ENCODE measurements at places on chromosomes 3 and 15.
A peak's percentile ranks its signal among the peaks of the same experiment; 100 is the strongest.

DNA sequence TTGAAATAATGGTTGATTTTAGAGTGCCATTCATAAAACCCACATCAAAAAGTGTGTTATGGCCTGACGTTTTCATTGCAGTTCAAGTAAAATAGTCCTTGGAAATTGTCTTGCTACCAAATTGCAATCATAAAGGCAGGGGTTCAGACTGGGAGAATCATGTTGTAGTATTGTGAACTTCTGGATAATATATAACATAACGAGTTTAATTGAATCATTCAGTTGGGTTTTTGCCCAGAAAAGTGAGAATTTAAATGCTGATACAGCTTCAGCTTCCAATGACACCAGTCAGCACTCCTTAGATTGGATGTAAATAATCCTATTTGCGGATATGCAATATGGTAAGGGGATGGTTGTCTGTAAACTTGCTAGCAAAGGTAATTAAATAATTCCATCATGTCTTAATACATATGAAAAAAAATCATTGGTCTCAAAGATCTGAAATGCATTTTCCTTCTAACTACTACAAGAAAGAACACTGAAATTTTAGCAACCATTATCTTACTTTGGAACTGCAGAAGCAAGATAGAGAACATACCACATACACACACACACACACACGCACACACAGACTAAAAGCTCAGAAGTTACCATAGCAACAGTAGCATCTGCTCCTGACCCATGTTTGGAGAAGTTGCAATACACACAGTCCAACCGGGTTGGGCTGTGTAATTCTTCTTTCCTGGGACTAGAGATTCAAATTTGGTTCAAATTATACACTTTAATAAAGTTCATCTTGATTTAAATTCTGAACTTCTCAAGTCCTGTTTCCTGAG is 686.2 kb upstream of the NR2F2 start:
- no peak for DNase-seq

DNA sequence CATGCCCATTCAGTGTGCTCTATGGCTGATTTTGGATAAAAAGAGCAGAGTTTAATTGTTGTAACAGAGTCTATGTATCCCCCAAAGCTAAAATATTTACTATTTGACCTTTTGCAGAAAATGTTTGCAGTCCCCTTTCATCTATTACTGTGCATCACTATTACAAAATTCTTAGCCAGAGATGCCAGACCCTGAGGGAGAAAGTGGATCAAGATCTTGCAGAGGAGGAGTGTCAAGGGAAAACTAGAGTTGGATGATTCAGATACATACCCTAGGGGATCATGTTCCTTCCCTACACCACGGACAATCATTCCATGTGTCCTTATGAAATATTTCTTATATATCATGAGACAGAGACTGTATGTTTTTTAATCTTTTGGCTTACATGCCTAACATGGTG is 68.6 kb upstream of the TPRG1 start:
- DNase-seq: no peak

GRCh38 chr15:89016549-89017041 is 71.7 kb upstream of the ABHD2 start:
- no peak for DNase-seq

GRCh38 chr3:9118222-9118621 is 131.2 kb downstream of the SRGAP3 start:
- no peak for DNase-seq

DNA sequence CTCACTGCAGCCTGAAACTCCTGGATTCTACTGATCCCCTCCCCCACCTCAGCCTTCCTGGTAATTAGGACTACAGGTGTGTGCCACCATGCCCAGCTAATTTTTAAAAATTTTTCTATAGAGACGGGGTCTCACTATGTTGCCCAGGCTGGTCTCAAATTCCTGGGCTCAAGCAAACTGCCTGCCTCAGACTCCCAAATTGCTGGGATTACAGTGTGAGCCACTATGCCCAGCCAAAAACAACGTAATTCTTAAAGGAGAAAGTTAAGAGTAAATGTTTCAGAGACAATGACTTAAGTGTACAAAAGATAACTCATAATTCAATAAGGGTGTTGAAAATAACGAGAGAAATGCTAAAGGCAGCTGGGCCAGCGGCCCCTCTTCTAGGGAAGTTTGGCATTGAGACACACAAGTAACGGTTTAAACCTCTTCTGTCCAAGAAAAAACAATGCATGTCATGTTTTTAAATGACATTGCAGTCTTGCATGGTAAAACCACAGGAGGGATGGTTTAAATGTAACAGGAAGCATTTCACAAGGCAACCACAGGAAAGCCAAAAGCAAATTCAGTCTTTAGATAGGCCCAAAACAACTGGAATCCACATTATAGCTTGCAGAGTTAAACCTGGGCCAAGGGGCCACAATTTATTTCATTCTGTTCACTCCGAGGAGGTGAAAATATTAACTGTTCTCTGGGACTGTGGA is 5.1 kb downstream of the PROK2 start:
- DNase-seq: no peak

- peak; percentile 19 for DNase-seq
Measured at GRCh38 chr15:66862940-66863335, 160.9 kb downstream of the SMAD6 start.

DNA sequence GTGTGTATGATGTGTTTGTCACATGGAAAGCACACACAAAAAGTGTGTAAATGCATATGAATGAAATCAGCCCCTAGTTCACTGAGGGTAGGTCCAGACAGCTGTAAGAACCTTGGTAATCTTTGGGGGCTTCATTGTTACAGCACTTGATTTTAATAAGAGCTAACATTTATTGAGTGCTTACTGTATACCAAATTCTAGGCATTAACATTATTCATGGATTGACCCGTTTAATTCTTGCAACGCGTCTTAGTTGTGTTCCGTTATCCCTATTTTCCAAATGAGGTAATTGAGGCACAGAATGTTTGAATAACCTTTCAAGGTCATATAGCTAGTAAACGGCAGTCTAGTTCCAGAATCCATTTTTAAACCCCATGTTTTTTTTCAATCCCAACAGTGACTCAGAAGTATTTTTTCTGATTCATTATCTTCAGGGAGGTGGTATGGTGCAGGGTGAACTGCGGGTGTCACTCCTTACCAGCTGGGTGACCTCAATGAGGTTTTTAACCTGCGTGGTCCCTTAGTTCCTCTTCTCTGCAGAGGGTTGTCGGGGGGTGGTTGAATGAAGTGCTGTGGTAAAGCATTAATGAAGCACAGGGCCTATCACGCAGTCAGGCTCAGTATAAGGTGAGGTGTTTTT is 14.2 kb downstream of the RAB8B start:
- DNase-seq: no peak

DNA sequence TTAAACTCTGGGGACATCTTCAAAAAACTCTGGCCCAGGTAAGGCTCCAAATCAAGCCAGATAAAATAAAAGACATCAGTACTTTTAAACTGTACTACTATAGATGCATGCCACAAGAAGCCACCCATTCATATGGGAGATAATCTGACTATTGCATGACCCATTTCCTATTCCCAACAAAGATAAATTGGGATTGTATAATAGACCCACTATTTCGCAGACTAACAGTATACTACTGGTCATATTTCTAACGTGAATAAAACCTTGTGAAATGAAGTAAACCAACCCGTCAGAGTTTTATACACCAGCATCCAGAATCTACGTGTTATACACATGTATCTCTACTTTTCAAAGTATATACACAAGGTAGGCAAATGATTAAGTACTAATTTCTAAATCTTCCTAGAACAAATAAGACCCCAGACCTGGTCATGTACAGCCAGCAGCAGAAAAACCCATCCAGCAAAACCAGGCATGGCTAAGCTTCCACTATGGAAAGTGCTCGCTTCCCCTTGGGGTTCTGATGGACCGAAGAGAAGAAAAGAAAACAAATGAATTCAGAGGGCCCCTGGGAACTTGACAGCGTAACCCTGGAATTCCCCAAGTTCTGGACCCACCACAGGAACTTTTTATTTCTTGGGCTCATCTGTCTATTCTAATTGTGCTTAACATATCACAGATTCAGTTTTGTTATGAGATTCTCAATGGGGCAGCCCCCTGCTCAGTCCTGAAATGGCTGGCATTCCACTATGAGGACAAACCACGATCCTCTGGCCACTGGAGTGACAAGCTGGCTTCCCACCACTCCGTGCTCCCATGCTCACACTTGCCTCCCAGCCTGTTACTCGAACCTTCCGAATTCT is 69.1 kb downstream of the MB21D2 start:
- DNase-seq: no peak

- DNase-seq: no peak
Measured at GRCh38 chr3:136366289-136366688, 116.1 kb downstream of the PCCB start.

GRCh38 chr3:145422556-145422955 is 738.4 kb downstream of the PLOD2 start:
- no peak for DNase-seq

GRCh38 chr3:144384241-144384979 is 412.8 kb downstream of the DIPK2A start:
- DNase-seq: no peak

DNA sequence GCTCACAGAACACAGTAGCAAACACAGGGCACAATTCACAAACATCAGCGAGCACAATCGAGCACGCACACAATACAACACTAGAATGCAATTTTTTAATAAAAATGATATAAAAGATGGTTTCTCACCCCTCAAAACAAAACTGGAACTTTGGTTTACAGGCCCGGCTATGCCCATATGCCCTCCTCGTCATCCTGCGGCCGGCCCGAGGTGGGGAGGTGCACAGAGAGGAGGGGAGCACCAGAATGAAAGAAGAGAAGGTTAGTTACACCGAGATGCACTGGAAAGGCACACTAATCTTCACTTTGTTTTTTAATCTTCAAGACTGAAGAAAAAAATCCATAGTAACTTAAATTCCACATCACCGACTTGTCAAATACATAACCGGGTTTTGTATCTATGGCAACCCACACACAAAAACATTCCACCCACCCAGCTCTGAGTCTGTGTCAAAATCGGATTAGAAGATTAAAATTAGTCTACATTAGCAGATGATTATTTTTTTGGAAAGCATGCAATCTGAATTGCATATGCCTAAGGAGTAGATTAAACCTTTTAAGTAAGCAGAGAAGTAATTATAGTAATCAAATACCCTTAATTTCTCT is 196.7 kb upstream of the WNT5A start:
- DNase-seq: no peak
